ENCODE measurements at places on chromosomes 5 and 9.

DNA sequence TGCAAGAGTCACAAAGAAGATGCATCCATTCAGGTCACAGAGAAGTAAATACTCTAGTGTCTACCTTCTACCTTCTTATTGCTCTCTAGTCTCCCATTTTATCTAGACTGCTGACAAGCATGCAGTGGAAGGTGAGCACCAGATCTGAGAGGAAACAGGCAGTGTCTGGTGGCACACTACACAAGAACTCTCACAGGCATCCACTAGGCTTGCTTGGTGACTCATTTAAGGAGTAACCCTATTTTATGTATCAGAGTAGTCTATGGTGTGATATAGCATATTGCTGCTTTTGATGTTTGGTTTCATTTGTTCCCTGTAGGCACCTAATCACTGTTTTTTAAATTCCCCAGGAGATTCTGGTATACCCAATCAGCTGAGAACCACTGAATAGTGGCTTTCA is 1.6 kb upstream of the THBS4 start:
- DNase-seq = no peak

DNA sequence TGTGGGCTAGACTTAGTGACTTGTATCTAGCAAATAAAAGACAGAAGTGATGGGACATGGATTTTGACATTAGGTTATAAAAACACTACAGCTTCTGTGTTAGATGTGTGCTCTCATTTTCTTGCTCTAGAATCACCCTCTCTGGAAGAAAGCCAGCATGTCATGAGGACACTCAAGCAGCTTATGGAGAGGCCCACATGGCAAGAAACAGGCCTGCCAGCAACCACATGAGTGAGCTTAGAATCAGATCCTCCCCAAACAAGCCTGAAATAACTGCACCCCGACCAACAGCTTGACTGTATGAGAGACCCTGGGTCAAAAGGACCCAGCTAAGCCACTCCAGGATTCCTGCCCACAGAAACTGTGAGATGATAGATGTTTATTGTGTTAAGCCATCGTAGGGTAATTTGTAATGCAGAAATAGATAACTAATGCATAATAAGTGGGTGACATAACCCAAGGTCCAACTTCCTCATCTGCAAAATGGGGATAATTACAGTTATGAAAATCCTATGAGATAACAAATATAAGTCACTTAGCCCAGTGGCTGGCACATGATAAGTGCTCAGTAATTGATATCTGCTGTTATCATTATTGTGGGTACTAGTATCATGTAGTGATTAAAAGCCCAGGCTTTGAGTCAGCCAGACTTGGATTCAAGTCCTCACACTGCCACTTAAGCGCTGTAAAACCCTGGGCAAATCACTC is 86.5 kb downstream of the KLHL3 start:
- DNase-seq = no peak

DNA sequence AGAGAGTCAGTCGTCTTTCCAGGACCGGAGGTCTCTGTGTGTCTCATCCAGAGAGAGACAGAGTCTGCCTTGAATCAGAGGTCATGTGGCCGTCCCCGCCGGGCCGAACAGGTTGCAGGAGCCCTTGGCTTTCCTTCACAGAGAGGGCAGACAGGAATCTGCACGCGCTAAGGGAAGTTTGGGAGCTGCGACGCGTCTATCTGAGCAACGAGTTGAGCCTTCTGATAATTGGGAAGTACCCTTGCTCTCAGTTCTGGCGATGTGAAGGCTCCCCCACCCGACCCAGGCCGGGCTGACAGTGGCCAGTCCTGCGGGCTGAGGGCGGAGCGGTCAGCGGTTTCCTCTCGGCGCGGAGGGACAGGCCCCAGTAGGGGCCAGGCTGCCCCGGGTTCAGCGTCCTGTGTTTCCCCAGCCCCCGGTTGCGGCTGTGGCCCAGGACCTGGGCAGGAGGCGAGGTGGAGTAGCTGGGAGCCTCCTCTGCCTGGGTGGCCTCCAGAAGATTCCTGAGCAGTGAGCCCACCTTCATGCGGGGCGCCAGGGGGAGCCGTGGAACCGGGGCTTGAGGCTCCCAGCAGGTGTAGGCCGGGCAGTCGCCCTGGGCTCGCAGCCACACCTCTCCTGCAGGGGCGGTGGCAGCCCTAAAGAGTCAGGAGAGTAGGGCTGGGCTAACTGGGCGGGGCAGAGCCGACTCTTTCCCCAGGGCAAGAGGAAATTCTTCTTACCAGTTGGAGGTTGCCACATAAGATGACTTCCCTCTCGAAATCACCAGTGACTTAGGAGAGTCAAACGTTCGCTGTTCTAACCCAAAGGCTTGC is 13.9 kb downstream of the NR2F1 start:
- no peak for DNase-seq

DNA sequence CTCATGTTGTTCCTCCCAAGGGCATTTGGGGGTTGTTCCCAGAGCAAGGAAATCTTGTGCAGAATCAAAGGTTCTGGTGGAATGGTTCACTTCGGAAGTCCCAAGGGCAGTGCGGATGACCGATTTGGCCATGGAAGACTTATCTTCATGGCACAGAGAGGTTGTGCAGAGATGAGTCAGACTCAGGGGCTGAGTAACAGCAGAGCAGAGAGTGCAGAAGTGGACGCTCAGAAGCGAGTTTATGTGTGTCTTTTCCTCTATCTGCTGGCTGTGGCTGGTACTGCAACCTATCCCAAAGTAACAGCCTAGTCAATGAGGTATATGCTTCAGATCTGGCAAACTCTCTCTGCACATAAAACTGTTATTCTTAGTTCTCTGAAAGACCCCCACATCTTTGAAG is 118.1 kb downstream of the DPYSL3 start:
- DNase-seq = no peak

DNA sequence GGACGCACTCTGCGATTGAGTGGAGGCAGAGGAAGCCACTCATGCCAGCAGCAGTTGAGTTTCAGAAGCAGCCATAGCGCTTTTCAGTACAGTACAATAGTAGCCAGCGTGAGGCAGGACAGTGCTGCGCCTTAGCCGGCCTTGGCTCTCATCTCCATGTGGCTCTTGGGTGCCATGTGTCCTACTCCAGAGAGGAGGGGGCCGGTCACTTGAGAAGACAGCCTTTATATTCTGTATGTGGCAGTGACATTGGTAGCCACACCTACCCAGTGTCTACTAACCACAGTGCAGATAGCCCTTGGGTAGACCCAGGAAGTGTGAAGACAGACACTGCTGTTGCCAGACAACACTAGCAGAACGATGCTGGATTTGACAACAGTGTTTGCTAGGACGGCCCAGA is 42.3 kb downstream of the FAM78A start:
- DNase-seq = no peak

GRCh38 chr5:55441954-55442353 is 92.8 kb downstream of the PLPP1 start:
- DNase-seq = no peak

- no peak for DNase-seq
Measured at GRCh38 chr5:142846406-142846805, 76.2 kb downstream of the ARHGAP26 start.

DNA sequence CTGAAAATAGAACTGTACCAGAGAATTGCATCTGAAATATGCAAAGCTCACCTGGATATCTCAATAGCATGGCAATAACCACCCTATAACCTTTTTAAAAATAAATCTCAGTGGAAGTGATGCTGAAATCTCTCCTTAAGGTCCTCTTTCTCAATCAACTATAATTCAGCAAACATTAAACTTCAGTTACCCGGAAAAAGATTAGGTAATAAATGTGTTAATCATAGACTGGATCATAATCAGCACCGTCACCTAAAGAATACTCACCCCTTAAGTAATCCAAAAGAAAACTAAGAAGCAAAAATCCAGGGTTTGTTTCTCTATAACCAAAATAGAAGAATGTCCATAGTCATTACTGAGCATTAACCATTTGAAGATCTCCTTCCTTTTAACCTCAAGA is 44.3 kb upstream of the DENND4C start:
- no peak for DNase-seq

- DNase-seq = no peak
Measured at GRCh38 chr9:33414268-33414667, 11.9 kb upstream of the AQP7 start.

DNA sequence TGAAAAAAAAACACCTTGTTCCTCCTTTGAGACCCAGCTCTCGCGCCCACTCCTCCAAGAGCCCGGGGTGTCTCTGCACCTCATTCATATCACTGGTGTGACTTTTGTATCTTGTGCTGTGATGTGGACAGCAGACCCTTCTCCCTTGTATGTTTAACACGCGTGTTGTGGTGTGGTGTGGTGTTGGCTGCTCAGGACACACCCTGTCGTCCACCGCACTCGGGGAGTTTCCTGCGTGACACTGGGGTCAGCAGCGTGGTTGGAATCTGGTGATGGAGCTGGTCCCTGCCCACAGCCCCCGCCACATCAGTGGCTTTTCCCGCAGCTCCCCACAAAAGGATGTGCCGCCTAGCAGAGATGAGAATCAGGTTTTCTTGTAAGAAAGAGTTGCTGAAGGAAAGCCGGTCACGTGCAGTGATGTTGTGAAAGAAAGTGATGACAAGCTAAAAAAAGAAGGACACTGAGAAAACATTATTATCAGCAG is 61.5 kb downstream of the TENT4A start:
- DNase-seq = no peak

DNA sequence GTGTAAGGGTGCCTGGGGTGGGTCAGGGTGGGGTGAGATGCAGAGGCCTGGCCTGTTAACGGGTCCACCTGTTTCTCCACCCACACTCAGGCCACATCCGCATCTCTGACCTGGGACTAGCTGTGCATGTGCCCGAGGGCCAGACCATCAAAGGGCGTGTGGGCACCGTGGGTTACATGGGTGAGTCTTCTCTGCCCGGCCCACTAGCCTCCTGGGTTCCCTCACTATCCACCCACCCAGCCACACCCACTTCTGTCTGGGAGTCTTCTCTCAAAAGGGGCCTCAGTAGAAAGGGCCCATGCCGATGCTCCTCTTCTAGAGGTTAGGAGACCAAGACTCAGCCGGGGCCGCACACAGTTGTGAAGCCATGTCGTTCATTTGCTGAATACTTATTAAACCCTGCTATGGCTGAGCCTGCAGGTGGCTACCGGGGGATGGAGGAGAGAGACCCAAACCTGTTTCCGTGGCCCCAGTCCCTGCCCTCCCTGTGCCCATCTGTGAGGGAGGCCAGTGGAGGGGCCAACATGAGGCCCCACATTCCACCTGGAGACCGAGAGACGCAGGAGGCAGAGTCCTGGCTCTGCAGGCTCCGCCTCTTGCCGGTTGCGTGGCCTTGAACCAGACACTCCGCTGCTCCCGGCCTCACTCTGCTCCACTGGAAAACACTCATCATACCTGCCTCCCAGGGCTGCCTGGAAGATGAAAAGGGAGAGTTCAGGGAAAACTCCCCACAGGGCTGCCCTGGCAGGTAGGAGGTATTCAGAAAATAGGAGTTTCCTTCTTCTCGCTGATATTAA is 8.7 kb downstream of the GRK6 start:
- DNase-seq = no peak

- DNase-seq = no peak
Measured at GRCh38 chr5:112820246-112820645, 40.8 kb upstream of the SRP19 start.

- DNase-seq = no peak
Measured at GRCh38 chr5:36244076-36244475, 2.4 kb upstream of the NADK2 start.

DNA sequence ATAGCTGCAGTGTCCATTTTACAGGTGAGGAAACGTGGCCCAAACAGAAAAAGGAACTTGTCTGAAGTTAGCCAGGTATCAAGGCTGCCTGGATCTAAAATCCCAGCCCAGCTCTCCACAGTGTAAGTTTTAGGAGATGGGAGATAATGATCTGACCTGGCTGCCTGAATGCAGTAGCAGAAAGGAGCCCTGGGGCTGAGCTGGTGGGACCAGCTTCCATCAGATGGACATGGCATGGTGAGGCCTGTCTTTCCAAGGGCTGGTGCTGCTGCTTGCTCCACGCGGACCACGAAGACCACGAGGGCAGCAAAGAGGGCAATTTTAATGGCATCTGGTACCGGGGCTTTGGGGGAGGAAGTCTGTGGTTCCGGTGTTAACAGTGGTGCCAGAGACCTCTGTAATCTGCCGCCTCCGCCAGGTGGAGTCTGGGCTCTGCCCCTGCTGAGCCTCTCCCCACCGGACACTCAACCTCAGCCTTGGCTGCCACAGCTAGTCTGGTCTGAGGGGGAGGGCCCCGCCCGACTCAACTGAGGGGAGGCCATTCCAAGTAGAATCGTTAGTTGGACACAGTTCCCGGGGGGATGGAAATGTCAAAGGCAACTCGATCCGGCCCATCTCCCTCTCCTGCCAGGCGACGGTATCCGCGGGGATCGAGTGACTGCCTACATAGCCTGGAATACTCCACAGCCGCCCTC is 650 bp downstream of the MYORG start:
- peak; percentile 19 for DNase-seq

DNA sequence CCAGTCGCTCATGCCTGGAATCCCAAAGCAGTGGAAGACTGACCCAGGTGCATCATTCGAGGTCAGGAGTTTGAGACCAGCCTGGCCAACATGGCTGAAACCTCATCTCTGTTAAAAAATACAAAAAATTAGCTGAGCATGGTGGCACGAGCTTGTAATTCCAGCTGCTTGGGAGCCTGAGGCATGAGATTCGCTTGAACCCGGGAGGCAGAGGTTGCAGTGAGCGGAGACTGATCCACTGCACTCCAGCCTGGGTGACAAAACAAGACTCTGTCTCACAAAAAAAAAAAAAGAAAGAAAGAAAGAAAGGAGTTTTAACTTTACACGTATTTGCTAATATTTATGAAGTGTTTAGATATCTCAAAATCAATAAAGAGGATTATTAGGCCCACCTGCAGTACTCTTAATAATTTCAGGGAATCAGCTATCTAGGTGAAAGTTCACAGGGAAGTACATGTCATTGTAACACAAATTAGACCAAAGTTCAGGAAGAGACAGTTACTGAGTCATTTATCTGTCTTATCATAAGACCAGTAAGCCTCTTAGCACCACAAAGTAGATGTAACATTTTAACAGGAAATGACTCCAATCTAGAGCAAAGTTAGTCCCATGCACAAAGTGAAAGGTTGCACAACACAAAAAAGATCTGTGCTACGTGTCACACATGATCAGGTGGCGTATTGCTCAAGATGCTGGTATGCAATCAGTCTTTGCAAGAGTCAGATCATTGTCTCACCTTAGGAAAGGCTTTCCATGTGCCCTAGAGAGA is 34.1 kb upstream of the PLIN2 start:
- DNase-seq = peak; percentile 18

- no peak for DNase-seq
Measured at GRCh38 chr5:166994226-166994625, 1297.2 kb upstream of the WWC1 start.

Measured in activated CD4-positive, alpha-beta T cell treated with anti-CD3 and anti-CD28 coated beads, Interleukin-2, amount 50 U/mL, for 4 hours (primary cell).